Fibroblast of lung (primary cell): ENCODE measurements at places on chromosomes 3 and 15. TPM values are rescaled to one million over a fixed set of nuclear protein-coding genes. Genes with fewer than 3 reads are reported as not detected.

MME gene
- 89.3 and 137 TPM in 2 replicates for polyA plus RNA-seq

EPHA6 gene
- polyA plus RNA-seq: not detected in 2 replicates

MRPL46 gene
- 21.4 and 27.0 TPM in 2 replicates for polyA plus RNA-seq

GHSR gene
- not detected in 2 replicates for polyA plus RNA-seq

DNASE1L3 gene
- polyA plus RNA-seq: not detected in 2 replicates

SUCNR1 gene
- polyA plus RNA-seq: 0.02 and 0.07 TPM in 2 replicates

NRG4 gene
- 0.01 TPM in 1 of 2 replicates, not detected in the other for polyA plus RNA-seq

CTXN2 gene
- polyA plus RNA-seq: not detected in 2 replicates

SEC22A gene
- 39.4 and 52.7 TPM in 2 replicates for polyA plus RNA-seq

FRMD4B gene
- polyA plus RNA-seq: 0.47 and 0.86 TPM in 2 replicates

TGM4 gene
- 0.02 TPM in 1 of 2 replicates, not detected in the other for polyA plus RNA-seq

COL6A5 gene
- polyA plus RNA-seq: 0.06 TPM in 1 of 2 replicates, not detected in the other

AHSG gene
- polyA plus RNA-seq: not detected in 2 replicates

XCR1 gene
- 0.01 and 0.02 TPM in 2 replicates for polyA plus RNA-seq

DOCK3 gene
- 0.07 TPM in 2 replicates for polyA plus RNA-seq

GOLGA6A gene
- polyA plus RNA-seq: not detected in 2 replicates

GOLGA6D gene
- polyA plus RNA-seq: not detected in 2 replicates

FAM174B gene
- 0.87 and 1.4 TPM in 2 replicates for polyA plus RNA-seq

RASGRP1 gene
- polyA plus RNA-seq: 0.10 and 1.6 TPM in 2 replicates

PAK6 gene
- polyA plus RNA-seq: 0.03 and 0.05 TPM in 2 replicates

SOX2 gene
- polyA plus RNA-seq: not detected in 2 replicates
